ENCODE measurements at places on chromosomes 13 and 19.

DNA sequence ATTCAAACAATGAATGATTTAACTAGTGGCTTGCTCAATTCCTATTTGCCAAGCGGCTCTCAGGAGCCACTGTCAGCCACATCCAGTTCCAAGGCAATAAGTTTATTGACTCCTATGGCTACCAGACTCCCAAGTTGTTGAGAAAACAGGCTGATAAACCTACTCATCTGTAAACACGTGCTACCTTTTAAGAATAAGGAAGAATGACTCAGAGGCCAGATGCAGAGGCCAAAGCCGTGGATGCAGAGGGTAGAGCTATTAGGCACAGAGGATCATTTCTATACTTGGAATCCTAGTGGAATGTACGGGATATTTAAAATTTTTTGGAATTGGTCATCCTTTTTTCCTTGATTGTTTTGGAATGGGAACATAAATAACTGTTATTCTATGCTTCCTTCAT lies 1921.1 kb downstream of the OLFM4 start:
- DNase-seq = no peak

GRCh38 chr19:15869873-15870272 lies 28.0 kb downstream of the CYP4F2 start:
- no peak for DNase-seq

GRCh38 chr13:99709134-99709533 lies 207.9 kb downstream of the TM9SF2 start:
- DNase-seq = no peak

DNA sequence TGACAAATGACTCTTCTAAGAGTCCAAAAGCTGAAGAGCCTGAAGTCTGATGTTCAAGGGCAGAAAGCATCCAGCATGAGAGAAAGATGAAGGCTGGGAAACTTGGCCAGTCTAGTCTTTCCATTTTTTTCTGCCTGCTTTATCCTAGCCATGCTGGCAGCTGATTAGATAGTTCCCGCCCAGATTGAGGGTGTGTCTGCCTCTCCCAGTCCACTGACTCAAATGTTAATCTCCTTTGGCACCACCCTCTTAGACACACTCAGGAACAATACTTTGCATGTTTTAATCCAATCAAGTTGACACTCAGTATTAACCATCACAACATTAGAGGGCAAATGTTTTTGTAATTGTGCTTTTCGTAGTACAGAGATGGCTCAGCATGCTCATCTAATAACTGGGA lies 267.5 kb upstream of the KLHL1 start:
- DNase-seq = no peak

DNA sequence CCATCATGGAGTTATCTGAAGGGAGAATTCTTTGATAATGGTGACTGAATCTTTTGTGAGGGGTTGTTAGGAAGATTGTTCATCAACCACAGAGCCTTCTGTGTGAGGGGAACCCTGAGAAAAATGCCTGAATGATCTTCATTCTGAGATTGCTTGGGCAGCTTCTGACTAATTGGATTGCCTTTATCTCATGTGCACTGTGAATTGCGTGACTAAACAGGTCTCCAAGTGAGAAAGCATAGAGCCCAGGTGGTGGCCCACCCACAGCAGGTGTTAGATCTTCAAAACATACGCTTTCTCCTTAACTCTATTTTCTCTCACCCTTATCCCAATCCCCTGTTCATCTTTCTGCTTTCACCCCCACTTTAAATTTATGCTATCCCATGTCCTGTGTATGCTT lies 58.3 kb downstream of the DOCK9 start:
- no peak for DNase-seq

DNA sequence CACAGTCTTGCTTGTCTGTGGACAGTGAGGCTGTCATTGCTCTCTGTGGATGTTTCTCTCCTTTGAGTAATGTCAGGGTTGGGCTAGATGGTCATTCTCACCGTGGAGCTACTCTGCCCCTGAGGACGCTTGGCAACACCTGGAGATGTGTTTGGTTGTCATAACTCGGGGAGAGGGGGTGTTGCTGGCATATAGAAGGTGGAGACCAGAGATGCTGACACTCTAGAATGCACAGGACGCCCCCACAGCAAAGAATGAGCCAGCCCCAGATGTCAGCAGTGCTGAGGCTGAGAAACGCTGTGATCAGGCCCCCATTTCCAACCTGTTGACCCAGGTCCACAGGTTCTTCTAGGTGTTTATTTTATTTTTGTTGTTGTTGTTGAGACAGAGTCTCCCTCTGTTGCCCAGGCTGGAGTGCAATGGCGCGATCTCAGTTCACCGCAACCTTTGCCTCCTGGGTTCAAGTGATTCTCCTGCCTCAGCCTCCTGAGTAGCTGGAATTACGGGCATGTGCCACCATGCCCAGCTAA lies 4.6 kb downstream of the CCDC124 start:
- DNase-seq = no peak

DNA sequence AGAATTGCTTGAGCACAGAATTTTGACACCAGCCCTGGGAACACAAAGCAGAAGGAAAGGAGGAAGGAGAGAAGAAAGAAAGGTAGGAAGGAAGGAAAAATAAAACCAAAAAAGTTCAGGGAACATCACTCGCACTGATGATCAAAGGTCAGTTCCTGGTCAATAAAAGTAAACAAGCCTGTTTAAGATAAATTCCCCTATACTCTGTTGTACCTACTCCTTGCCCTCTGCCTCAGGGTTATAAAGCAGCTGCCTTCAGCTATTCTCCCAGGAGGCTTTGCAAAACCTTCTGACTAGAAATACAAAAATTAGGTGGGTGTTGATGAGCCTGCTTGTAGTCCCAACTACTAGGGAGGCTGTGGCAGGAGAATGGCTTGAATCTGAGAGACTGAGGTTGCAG lies 14.9 kb upstream of the ZNF91 start:
- DNase-seq = no peak

- peak; percentile 63 for DNase-seq
These were observed 421 bp downstream of the DGKH start for GRCh38 chr13:42048684-42049453.

DNA sequence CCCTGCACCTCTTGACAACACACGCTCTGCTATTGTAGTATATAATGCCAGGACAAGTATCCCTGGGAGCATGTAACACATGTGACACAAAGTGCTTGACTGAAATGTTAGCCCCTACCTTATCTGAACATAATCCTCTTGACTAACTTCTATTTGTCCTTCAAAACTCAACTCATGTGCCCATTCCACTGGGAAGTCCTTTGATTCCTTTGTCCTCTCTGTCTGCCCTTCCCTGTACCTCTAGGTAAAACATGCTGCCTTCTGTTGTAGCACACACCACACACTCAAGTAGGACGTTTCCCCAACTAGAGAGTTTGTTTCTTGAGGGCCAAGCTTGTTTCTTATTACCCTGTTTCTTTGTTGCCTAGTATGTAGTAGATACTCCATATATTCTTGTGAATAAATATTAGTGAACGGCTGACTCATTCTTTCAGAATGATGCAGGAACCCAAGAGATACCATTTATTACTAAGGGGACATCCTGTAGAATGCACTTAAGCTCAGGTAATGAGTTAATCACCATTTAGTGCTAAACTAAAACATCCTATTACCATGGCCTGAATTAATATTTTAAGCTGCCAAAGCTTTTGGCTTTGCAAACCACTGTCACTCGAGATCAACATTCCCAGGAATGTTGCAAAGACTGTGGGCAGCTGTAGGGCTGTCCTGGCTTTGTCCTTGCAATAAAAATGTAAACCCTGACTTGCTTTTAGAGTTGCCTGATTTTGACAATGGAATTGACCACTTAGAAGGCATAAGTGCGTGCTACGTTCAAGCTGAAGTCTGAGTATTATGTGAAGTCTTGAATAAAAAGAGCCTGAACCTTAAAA lies 313.4 kb downstream of the COG6 start:
- no peak for DNase-seq

GRCh38 chr19:4713384-4713951 lies 10.2 kb downstream of the DPP9 start:
- DNase-seq = peak; percentile 96

DNA sequence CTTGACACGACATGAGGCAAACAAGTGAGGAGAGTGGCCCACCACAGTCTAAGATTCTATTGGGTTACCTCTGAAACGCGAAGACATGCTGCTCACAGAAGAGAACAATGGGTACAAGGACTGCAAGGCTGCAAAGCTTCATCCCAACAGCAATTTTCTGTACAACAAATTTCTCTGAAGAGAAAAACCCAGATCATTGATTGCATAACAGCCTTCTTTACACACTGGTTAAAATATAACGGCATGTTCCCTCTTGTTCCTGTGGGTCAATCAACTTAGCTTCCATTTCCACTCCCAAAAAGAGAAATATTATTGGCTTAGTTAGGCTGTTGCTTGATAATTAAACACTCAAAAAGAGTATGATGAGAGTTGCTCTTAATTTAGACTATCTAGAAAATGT lies at the start of gene CPB2:
TSS of gene CPB2 (minus strand) at position 166 of the 400 bp plus-strand sequence. CDS start at position 142, 24 bp downstream.
- no peak for DNase-seq

All from trophoblast cell (in vitro differentiated cells and primary cell).